Stomach (tissue), 19 donors: ENCODE measurements at places on chromosomes 4 and X. TPM values are rescaled to one million over a fixed set of nuclear protein-coding genes. Genes with fewer than 3 reads are reported as not detected.

DNA sequence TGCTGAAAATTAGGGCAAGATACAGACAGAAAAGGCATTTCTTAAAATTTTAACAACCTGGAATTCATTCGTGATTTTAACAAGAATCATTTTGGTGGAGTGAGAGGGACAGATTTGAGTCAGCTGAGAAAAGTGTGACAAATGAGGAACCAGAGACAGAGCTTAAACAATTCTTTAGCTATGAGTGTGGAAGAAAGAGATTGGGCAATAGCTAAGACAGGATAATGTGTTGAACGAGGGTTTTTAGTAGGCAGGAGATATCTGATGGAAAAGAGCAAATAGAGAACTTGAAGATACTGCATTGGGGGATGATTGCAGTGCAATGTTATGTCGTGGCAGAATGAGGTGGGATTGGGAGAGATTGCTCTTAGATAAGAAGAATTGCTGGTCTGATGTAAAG is 164.2 kb upstream of the SPRY1 start:
- H3K4me3 ChIP-seq, result no peak overlapping the region
- no peaks in the 10 kb centered on the region for H3K27me3 ChIP-seq
- H3K36me3 ChIP-seq, result no peaks in the 10 kb centered on the region
- DNase-seq, result no peak

DNA sequence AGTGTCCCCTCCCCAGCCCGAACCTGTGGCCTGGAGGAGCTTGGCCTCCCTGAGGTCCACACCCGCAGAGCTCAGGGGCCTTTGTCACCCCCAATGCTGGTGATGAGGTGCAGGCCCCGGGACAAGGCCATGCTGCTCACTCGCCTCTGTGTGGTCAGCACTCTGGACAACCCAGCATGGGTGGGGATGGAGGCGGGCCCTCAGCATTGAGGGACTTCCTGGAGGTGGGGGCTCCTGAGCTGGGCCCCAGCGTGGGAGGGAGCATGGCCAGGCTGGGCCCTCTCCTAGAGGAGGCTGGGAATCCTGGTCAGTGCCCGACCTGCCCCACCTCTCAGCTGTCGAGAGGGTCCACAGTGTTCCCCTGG is 30.6 kb downstream of the TACC3 start:
- no peak overlapping the region for H3K4me3 ChIP-seq
- H3K36me3 ChIP-seq, result no peaks in the 10 kb centered on the region
- no peak overlapping the region for H3K27ac ChIP-seq
- peaks cover 35% of the 10 kb centered on the region for H3K4me1 ChIP-seq

DNA sequence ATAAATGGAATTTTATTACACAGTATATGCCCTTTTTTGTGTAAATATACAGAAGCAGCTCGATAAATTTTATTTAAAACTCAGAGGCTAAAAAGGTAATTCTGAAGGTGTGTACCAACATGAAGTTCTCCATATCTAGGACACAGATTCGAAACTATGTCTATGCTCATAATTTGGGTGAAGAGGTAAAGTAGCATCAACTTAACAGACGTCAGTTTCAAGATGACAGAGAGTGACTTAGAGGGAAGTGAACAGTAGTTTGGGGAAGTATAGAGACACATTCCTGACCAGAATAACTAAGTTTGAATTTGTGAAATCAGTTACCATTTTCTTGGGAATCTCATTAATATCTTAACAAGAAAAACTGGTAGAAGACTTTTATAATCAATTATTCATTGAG is 2493.3 kb downstream of the ARAP2 start:
- H3K4me1 ChIP-seq, result no peaks in the 10 kb centered on the region
- H3K27ac ChIP-seq, result no peak overlapping the region
- H3K4me3 ChIP-seq, result no peak overlapping the region

- H3K4me3 ChIP-seq, result no peak overlapping the region
- H3K4me1 ChIP-seq, result no peaks in the 10 kb centered on the region
- no peaks in the 10 kb centered on the region for H3K36me3 ChIP-seq
- no peak for DNase-seq
Observed at GRCh38 chrX:13754765-13755164, 20.2 kb downstream of the OFD1 start.

DNA sequence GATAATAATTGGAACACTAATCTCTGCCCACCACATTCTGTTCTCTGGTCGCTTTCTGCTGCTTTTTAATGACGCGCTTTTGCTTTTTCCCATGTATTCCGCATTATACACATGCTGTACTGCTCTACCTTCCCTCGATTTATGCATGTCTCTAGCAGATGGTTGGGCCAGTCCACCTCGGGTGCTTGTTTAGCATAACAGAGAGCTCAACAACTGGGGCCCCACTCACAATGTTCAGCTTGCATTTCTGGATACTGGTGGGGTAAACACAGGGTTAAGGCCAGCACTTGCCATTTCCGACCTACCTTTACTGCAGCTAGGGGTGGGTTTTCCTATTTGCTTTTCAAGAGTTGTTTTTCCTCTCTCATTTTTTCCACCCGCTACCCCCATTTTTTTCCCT is 255.8 kb downstream of the SOX3 start:
- no peak overlapping the region for H3K27ac ChIP-seq
- H3K4me3 ChIP-seq, result no peak overlapping the region
- no peaks in the 10 kb centered on the region for H3K27me3 ChIP-seq

Gene CDKL2
- not detected for total RNA-seq

Gene GC
- total RNA-seq, result not detected

Gene ALAS2
- total RNA-seq, result not detected
